ENCODE measurements at places on chromosomes 3 and 15.

DNA sequence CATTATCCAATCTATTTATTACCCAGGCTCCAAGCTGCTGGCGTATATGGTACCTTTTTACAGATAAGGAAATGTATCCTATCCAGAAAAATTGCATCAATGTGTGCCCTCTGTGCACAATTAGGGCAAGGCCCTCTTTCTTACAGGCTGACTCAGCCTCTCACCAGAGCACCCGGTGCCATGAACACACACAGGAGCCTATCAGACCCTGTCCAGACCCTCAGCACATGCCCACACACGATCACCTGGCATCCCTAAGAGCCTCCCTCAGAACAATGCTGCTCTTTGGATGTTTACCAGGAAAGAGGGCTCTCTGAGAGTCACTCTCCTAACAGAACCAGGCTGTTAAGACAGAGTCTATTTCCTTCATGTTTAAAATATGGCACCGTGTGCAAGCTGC, 460.0 kb upstream of the TBL1XR1 start:
- no peak for DNase-seq

GRCh38 chr3:196938124-196938523, 4.2 kb downstream of the NCBP2 start:
- no peak for DNase-seq

DNA sequence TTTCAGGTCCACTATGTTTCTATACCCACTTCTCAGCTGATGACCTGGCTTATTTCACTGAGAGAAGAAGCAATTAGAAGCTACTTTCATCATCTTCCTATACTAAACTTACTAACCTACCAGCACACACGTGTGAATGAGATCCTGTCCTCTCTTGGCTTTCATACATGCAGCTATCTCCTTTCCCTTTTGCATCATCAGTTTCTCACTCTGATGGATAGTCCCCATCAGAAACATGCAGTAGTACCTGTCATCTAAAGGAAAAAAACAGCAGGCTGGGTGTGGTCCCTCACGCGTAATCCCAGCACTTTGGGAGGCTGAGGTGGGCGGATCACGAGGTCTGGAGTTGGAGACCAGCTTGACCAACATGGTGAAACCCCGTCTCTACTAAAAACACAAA, 237.6 kb upstream of the C2CD4B start:
- DNase-seq = no peak

GRCh38 chr3:121852256-121852655, 17.2 kb downstream of the EAF2 start:
- no peak for DNase-seq

- DNase-seq = no peak
Measured at GRCh38 chr15:101438482-101439284, 50.8 kb downstream of the PCSK6 start.

GRCh38 chr15:38721568-38721945, 156.9 kb upstream of the RASGRP1 start:
- no peak for DNase-seq

DNA sequence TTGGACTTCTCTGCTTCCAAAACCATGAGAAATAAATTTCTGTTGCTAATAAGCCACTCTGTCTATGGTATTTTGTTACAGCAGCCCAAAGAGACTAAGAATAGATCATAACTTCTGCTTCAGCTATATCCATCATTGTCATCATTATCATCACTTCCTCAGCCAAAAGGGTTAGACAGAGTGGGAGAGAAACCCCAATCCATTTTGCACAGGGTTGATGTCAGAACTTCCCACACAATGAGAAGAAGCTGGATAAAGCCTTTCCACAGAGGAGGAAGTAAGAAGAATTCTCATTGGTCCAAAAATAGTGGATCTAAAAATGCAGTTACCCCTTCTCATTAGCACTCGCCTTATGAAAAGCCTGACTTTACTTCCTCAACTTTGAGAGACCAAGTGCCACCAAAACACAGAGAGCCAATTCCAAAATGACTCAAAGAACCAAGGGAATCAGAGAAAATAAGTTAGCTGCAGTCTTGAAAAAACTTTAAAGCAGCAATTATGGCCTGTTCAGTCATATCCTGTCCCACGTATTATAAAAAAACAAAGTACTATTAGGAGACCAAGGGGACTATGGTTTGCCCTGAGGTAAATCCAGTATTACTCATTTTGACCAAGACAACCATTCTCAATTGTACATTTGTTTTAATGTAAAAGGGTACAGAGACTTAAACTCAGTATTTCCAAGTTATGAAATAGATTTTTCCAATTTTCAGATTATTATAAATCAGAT, 80.2 kb downstream of the WNT5A start:
- no peak for DNase-seq

DNA sequence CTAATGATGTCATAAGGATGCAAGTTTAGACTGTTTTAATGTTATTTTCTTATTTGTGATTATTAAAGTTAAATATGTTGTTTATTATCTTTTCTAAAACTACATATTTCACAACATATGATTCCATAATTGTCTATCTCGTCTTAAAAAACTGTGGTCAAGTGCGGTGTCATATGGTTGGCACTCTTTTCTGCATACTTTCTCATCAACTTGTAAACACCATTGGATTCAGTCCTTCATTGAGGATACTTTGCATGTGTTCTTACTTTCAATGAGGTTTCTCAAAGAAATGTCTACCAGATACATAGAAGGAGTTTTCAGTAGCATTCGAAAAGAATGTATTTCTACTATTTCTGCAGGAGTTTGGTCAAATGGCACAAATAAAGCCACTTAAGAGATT, 22.0 kb upstream of the ALPK3 start:
- DNase-seq = no peak

GRCh38 chr3:16150285-16150684, 24.2 kb upstream of the GALNT15 start:
- no peak for DNase-seq

DNA sequence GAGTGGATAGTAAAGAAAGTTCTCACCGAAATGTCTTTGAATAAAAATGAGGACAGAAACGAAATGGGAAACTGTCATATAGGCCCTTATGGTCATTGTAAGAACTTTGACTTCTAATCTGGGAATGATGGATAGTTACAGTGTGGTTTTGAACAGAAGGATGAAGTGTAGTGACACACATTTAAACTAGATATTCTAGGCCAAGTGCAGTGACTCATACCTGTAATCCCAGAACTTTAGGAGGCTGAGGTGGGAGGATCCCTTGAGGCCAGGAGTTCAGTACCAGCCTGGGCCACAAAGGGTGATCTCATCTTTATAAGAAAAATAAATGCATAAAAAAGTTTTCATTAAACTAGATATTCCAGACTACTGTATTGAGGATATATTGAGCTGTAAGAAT, 452.8 kb downstream of the ROBO1 start:
- no peak for DNase-seq

DNA sequence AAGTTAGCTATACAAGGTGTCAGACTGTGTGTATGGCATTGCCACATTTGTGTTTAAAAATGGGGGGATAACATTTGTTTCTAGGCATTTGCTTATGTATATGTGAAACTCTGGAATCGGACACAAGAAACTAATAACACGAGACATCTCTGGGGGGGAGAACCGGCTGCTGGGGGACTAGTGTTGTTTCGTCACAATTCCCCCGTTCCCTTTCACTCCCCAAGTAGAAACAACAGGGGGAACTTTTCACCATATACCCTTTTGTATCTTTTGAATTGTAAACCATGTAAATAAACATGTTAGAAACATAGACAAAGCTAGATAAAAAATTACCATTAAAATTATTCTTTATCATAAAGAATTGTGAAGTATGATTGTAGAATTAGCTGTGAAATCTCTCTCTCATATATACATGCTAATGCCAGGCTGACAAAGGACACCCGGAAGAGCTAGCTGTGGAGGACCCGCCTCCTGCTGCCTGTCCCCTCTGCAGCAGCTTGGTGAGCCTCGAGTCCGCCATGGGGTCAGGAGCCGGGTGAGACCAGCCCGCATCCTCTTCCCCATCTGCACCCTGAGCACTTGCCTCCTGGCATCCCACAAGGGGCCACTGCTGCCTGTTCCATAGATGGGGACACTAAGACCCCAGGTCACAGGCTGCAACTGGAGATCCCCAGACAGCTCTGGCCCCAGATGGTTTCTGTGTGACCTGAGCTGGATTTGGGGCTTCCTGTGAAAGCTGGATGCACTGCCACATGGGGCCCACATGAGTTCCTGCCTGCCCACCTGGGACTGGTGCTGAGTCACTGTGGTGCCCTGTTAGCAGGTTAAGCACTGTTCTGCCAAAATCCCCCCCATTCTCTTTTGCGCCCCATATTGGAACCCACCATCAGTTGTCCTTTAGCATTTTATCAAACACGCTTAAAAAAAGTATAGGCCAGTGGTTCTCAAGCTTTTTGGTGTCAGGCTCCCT, 91.6 kb downstream of the IQSEC1 start:
- DNase-seq = no peak

GRCh38 chr3:13078163-13078905, 5.1 kb upstream of the IQSEC1 start:
- no peak for DNase-seq

- DNase-seq = no peak
Measured at GRCh38 chr3:122353893-122354401, 28.9 kb downstream of the CSTA start.

DNA sequence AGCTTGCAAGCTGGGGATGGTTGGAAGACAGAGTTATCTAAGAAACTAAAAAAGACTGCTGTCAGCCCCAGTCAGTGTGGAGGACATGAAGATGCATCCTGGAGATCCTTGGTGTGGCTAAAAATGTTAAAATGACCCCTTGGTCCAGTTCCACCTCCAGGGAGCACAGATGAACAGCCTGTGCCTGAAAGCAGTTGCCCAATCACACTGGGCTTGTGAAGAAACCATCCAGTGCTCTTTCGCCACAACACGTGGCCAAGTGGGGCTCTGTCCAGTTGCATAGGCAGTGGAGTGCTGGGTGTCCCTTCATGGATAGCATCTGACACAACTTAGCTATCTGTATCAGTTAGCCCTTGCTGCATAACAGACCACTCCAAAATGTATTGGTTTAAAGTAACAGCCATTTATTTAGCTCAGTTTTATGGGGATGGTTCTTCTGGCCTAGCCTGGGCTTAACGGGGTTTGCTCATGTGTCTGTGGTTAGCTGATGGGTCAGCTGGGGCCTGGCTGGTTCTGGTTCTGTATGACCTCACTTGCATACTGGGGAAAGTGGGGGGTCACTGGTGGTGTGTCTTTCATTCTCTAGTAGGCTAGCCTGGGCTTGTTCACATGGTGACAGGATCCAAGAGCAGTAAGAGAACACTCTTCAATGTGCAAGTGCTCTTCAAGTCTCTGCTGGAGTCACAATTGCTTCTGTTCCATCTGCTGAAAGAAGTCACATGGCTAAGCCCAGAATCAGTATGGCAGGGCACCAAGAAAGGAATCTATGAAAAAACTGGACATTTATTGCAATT, 226.2 kb downstream of the PDCD6IP start:
- no peak for DNase-seq

- DNase-seq = no peak
Measured at GRCh38 chr15:62437753-62438152, 272.7 kb upstream of the C2CD4B start.

DNA sequence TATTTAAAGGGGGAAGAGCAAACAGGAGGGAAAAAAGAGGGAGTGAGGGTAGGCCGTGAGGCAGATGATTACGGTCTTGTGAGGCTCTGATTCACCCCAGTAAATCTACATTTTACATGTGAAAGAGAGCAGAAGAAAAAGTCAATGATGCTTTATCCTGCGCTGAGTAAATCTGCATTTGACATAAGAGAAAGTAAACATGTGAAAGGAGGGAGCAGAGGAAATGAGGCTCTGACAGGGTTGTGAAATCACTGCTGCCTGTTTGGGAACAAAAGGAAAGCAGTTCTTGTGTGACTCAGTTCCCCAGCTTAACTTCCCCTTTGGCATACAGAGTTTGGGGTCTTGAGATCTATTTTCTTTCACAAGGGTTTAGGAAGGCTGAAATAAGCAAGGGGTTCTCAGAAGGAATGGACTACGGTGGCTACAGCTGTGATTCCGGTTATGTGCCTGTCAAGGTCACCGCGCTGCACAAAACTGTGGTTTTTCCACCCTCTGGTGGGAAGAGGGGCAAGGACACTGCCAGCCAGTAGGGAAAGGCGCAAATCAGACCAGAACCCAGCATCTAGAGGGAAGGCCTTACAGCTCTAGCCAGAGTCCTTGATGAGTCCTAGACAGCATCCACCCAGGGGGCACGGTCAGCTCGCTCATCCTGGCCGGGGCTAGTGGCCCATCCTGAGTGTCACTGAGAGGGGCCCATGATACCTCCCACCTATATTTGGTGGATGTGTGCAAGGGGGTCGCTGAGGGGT, 18.9 kb upstream of the HCN4 start:
- no peak for DNase-seq

GRCh38 chr15:69323893-69324430, 25.2 kb downstream of the PAQR5 start:
- DNase-seq = no peak

DNA sequence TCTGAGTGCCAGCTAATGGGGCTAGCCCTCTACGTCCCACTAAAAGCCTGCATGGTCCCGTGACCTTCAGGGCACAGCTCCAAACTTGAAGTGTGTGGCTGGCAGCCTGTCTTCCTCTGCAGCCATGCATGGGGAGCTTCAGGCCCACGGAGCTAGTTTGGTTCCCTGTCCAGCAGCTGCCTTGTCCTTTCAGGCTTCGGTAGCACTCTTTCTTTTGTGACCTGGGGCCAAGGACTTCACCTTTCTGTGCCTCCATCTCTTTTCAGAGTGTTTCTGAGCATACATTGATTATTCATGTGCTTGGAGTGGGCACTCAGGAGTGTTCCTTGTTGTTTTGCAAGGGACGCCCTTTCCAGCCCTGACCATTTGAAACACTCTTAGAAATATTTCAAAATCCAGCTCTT, 155.2 kb downstream of the DNAJB8 start:
- DNase-seq = no peak

- DNase-seq = no peak
Measured at GRCh38 chr15:77440378-77440999, 19.8 kb downstream of the HMG20A start.

- DNase-seq = no peak
Measured at GRCh38 chr3:13262493-13263211, 157.5 kb downstream of the NUP210 start.

GRCh38 chr15:101018450-101018849, 99.3 kb downstream of the LRRK1 start:
- DNase-seq = no peak

- DNase-seq = no peak
Measured at GRCh38 chr15:71752604-71753289, 57.6 kb upstream of the NR2E3 start.

GRCh38 chr3:131582438-131582837, 79.7 kb upstream of the MRPL3 start:
- DNase-seq = no peak

GRCh38 chr15:52121896-52122295, 9.3 kb upstream of the BCL2L10 start:
- DNase-seq = no peak

Data from CD4-positive, CD25-positive, alpha-beta regulatory T cell (primary cell).